ENCODE measurements at places on chromosomes 2 and 18.

- no peak for DNase-seq
Measured at GRCh38 chr2:119871725-119872124, 112.0 kb downstream of the PTPN4 start.

DNA sequence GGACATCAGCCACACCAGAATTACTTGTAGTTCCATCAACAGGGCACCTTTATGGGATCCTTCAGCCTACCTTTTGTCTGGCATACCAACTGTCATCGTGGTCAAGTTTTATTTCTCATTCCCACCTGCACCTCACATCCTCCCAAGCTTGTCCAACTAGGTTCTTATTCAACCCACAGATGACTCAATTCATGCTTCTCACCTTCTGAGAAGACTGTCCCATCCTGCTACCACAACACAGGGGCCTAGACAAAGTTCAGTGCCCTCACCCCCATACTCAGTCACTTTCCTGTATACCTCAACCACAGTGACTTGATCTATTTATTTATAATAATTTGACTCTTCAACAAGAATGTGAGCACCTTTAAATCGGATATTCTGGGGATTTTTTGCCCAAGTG lies 114.4 kb upstream of the ACVR1C start:
- DNase-seq, result no peak

DNA sequence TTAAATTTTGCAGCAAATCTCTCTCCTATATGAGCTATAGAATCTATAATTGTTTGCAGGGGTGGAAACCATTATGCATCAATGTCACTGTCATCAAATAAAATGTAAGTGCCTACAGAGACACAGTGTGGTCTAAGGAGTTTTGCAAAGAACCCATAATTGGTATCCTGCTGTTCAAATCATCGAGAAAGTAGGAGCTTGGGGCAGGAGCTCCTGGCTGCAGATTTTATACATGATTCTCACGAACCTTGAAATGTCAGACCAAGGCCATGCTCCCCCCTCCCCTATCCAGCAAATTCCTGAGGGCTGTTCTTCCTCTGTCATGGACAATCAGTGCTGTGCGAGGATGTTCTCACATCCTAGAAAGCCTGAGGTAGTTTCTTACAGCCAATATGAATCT lies 119.5 kb upstream of the CYRIA start:
- no peak for DNase-seq

- no peak for DNase-seq
Measured at GRCh38 chr18:61595615-61596251, 262.5 kb downstream of the CDH20 start.

DNA sequence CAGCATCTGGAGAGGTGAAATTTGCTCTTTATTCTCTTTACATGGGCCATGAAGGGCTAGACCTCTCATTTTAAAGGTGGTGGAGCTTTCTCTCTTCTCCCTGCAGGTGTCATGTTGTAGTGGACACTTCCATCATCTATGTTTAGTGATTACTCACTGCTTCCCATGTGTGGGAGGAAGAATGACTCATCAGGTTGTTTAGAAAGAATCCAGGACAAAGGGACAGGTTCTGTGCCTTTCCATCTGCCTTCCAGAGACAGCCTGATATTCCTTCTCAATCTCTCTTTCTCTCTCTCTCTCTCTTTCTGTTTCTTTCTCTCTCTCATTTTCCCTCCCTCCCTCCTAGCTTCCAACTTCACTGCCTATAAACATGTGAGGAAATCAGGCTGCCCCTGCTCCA lies 38.7 kb downstream of the SCG2 start:
- peak; percentile 87 for DNase-seq

- no peak for DNase-seq
Measured at GRCh38 chr2:196213252-196213980, 42.0 kb upstream of the STK17B start.

DNA sequence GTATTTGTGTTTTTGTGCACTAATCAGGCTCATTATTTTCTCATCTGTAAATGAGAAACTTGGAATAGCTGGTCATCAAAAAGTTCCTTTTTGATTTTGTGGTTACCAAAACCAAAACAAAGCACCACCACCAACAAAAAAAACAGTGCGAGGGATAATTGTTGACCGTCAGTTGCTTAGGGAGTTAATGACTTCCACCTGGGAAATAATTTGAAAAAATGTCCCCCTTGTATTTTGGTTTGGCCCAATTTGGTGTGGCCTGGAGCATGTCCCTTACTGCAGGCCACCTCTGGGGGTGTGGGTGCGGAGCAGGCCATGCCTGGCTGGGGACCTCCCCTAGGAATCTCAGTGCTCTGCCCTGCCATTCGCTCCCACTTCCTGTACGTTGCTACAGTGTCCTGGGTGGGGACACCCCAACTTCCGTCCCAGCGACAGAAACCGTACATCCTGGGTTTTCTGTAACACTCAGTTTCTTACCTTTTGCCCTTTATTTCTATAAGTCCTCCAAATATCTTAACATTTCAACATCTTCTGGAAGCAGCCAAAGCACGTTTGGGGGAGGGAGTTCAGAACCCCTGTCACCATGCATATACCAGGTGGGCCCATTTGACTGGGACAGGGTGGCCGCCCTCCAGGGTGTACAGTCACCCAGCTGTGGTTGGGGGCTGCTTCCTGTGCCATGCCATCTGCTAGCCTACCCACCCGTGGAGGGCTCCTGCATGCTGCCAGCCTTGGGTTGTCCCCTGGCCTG lies 31.3 kb downstream of the NCK2 start:
- DNase-seq, result no peak

DNA sequence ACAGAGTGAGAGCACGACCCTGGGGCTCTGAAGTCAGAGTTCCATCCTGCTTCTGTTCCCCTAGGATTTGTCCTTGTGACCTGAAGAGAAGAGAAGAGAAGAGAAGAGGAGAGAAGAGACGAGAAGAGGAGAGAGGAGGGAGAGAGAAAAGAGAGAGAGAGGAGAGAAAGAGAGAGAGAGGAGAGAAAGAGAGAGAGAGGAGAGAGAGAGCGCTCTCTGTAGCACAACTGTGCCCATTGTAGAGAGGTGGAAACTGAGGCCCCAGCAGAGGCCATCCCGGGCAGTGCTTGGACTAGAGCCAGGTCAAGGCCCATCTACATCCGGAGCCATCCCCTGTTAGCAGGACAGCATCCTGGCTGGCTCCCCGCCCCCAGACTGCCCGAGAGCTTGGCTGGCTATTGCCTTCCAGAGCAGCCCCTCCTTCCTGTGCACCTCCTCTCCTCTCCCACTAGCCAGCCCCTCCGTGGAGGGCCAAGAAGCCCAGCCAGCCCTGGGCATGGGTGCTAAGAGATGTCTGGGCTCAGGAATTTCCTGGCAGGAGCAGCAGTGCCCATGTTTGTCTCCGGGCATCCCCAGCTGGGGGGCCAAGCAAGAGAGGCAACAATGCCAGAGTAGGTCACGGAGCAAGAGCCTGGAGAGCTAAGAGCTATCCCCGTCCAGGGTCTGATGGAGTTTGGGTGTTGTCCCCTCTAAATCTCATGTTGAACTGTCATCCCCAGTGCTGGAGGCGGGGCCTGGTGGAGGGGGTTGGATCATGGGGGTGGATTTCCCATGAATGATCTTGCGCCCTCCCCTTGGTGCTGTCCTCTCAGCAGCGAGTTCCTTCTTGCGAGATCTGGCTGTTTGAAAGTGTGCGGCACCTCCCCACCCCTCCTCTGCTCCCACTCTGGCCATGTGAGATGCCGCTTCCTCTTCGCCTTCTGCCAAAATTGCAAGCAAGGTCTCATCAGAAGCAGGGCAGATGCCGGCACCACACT lies 18.2 kb upstream of the GPR55 start:
- DNase-seq, result no peak

DNA sequence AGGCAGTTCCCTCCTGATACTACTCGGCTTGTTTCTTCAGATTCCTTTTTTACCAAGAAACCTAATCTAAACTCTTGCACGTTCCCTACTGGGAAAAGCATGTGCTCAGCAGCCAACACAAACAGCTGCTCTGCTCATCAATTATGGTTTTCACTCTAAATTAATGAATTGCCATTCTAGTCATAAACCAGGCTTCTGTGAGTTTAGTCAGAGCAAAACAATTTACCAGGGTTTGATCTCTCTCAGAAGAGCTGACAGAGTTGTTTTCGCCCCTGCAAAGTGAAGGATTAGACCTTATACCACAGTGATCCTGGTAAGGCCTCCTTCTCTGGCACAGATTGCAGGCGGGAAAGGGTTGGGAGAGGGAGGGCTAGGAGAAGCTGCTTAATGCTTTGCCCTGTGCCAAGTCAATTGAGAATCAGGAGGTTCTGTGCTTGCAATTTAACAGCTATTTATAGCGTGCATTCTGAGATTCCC lies 57.2 kb downstream of the REEP1 start:
- DNase-seq, result no peak

DNA sequence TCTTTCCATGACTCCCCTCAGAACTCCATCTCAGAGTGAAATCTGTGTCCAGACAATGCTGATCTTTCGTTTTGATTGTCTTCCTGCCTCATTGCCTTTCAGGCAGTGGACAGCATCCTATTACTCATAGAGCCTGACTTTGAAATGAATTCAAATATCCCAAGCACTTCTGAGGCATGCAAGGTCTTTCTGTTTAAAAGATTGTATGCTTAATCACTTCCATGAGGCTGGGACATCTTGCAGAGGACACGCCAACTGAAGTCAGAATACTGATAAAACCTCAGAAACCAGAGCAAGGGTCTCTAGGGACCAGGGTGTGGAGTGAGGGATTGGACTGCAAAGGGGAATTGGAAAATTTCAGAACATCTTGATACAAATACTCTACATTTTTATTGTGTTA lies 836.5 kb upstream of the ID2 start:
- DNase-seq, result no peak

GRCh38 chr2:11573418-11574175 lies 39.8 kb downstream of the GREB1 start:
- no peak for DNase-seq

DNA sequence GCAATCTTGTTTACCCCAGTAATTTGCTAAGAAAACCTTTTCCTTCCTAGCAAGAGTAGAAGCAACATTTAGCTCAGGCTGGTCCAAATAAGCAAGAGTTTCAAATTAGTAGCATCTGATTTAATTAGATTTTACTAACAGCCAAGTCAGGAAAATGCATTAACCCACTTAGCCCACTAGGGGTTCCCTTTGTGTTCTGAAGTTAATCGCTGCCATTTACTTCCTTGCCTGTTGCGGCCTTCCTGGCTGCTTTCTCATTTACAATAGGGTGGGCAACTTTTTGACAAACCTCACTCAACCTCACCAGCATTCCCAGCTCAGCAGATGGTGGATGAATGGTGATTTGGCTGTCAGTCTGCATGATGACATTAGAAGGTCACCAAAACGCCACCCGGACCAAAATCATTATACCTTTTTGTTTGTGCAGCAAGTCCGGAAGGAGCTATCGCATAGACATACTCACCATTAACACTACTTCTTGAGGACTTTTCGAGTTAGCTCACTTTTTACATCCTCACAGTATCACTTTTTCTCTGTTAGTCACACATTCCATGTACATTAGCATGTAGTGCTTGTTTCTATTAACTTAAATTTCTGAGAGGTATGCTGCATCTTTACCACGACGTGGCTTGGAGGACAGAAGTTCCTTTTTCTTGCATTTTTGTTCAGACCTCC lies 101.5 kb upstream of the SETBP1 start:
- DNase-seq, result peak; percentile 2

GRCh38 chr2:241678307-241678706 lies 8.3 kb downstream of the DTYMK start:
- no peak for DNase-seq

DNA sequence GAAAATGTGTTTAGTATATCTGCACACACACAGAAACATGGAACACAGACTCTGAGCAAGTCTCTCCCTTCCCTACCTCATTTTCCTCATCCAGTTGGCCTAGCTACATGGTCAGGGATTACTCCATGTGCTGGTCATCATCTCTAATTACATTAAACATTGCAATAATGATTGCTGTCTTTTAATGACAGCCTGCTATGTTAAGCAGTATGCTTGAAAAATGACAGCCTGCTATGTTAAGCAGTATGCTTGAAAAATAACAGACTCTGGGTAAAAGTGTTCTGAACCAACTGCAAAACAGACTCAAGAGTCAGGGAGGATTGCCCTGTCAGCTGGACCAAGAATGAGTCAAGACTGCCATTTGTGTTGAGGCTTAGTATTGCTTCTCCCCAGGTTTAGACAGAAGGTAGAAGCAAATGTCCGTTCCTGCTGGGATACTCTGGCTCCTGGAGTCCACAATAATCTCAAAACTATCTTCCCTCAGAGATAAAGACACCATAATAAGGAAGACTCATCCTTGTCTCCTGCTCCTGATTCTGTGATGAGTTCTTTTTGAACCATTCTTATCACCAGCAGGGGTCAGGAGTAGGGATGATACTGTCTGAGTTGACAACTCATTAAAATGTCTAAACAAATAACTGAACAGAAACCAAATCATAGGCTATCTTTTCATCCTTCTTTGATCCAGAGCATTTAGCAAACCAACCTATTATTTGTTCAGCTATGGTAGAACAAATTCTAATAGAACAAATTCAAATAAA lies 57.7 kb downstream of the CCDC93 start:
- DNase-seq, result no peak

DNA sequence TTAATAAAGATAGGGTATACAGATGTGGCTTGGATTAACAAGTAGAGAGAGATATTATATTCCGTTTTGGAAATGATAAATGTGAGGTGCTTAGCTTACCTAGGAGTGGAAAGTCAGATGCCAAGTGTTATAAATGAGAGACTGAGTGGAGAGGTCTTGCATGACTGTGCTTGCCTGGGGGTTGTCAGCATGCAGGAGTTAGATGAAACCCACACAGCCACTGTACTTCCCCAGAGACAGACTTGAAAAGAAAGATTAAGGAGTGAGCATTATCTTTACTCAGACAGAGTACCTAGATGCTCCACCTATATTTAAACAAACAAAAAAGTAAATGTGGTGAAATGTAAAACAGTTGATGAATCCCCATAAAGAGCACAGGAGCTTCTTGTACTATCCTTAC lies 482.7 kb downstream of the RIT2 start:
- no peak for DNase-seq

DNA sequence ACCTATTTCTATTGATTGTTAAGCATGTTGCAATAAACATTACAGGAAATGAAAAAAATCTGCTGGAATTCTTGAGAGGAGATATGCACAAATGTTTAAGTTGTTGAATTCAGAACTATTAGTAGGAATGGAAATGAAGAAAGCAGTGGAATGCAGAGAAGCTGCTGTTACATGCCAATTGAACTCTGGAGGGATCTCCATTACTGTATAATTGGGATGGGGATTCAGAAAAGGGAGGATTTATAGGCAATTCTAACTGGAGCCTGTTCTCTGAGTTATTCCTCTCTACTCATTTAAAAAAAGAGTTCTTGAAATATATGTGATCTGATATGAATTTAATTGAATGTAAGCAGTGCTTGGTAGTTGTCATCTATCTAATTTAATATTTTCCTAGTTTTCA lies 2.6 kb upstream of the ASXL3 start:
- no peak for DNase-seq

DNA sequence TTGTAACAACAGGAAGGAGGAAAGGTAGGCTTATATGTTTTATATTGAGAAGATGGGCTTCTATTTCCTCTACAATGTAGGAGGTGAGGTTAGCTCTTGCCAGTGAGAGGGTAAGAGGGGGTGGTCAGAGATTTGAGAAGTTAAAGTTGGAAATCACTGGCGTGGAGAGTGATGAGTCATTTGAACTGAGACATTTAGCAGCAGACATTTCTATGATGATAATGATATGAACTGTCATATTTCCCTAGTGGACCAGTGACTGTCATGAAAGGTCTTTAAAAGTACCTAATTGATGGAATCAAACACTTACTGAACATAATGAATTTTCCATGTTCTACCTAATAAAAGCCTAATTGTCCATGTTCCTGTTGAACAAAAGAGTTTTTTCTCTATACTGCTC lies 126.1 kb downstream of the FAM161A start:
- DNase-seq, result peak; percentile 29

Data from RKO (cell line).